Nucleus accumbens (tissue), 56 donors: ENCODE measurements at places on chromosomes 2 and 18.

DNA sequence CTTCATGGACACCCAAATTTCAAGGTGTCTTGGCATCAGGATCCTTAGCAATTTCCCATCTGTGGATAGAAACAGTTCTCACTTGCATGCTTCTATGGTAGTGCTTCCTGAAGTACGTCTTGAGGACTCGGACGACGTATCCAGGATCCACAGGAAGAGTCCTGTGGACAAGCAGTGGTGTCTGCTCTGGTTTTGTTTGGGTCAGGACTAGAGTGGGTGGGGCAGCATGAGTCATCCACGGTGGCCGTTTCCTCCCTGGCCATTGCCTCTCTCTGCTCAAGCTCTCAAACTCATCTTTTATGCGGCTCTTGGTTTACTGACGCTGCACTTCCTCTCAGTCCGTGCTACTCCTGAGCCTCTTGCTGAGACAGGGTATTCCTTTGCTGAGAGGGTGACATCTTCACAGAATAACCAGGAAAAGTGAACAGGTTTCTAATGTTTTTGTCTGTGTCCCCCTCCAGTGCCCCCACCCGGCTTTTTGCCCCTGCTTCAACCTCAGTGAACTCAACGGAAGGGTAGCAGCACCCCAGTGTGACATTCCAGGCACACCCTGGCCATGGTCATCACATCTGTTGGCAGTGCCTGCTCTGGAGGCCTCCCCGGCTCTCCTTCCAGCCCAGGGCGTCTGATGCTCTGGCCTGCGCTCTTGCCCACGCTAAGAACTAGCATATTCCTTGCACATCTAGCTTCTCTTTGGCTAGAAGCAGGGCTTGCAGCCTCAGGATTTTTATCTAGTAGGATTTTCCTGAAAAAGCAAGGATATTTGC lies 62.2 kb downstream of the ARMC9 start:
- no peak for DNase-seq

- no peak for DNase-seq
Observed at GRCh38 chr2:219718066-219718465, 90.6 kb downstream of the SLC4A3 start.

DNA sequence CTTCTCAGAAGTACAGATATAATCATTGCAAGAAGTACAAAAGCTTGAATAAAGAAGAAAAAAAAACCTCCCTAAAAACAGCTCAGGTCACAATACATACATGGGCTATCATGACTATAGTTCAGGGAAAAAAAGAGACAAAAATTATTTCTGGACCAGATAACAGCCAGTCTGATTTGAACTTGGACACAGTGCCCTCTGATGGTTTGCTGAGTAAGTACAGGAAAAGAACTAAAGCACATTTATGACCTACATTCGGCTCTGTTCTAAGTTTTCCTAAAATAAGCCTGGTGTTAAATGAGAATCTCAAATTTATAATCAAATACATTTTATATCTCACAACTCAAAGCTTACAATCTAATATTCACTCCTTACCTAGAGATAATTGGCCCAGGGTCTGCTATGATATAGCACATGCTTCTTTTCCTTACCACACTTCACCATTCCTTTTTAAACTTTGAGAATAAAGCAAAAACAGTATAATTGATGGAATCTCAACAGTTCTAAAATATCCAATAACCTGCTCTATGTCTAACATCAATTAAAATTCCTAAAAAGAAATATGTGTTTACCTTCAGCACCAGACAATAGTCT lies 81.1 kb downstream of the RAPH1 start:
- no peak for DNase-seq

- peak; percentile 44 for DNase-seq
Observed at GRCh38 chr2:147845411-147845971, 662 bp downstream of the ACVR2A start.
